ENCODE measurements at places on chromosomes 6 and 20.

DNA sequence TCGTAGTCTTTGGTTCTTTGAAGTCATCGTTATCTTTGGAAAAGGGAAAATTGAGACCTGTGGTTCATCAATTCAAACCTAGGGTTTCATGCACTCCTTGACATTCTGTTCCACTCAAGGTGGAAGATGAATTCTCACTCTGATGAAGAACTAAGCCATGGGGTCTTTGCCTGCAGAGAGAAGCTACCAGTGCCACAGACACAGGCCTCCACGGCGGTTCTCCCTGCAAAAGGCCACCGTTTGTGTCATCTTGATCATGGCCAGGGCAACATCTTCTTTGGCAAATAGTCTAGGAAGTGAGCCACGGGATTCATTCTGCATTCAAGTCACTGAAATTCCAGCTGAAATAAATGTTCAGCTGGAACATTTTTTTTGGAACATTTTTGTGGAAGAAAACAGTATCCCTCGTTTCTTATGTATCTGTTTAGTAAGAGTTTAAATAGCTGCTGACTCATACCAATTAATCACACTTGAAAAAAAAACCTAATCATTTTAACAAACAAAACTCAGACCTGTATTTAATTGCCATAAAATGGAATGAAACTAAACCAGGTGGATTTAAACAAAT, 206.0 kb upstream of the FOXQ1 start:
- peak; percentile 15 for DNase-seq

GRCh38 chr6:163200289-163200688, 214.2 kb upstream of the QKI start:
- DNase-seq = no peak

GRCh38 chr6:17156112-17156921, 54.5 kb downstream of the STMND1 start:
- peak; percentile 58 for DNase-seq

GRCh38 chr6:96683819-96684528, 121.0 kb downstream of the FHL5 start:
- DNase-seq = no peak

DNA sequence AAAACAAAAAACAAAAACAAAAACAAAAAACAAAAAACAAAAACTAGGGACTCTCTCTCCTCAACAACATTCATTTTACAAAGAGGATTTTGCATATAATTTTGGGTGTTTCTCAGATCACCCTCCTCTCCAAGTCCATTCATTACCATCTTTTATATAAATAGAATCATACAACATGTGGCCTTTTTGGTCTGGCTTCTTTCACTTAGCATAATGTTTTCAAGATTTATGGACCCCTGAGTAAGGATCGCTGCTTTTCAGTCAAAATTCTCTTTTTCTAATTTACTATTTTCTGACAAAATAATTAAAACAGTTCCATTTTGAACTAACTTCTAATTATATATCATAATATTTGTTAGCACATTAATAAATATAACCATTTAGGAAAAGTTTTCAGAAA, 94.8 kb downstream of the UBE3D start:
- DNase-seq = no peak

DNA sequence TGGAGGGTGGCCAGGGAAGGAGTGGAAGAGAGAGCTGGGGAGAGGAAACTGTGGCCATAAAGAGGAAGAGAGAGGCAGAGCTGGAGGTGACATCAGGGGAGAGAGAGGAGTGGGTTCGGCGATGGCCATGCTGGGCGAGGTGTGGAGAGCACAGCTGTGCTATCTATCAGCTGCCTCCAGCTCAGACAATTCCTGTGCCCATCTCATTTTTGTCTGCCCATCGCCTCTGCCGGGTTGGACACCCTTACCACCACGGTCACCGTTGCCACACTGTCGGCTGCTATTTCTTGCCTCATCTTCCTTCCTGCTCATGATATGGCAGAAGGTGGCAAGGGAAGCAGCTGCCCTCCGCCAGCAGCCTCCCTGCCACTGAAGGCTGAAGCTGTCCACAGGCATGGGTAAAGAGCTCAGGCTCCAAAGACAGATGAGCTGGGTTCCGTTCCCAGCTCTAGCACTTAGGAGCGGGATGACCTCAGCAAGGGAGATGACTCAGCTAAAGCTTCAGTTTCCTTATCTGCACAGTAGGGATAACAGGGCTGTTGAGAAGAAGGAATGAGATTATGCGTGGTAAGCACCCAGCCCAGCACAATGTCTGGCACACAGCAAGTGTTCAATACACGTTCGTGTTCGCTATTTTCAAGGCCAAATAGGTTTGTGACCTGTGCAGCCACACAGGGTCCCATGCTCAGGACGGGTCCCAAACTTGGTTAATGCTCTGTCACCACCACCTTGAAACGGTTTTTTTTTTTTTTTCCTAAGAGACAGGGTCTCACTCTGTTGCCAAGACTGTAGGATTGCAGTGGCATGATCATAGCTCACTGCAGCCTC, 21.9 kb upstream of the TAF8 start:
- DNase-seq = peak; percentile 43

DNA sequence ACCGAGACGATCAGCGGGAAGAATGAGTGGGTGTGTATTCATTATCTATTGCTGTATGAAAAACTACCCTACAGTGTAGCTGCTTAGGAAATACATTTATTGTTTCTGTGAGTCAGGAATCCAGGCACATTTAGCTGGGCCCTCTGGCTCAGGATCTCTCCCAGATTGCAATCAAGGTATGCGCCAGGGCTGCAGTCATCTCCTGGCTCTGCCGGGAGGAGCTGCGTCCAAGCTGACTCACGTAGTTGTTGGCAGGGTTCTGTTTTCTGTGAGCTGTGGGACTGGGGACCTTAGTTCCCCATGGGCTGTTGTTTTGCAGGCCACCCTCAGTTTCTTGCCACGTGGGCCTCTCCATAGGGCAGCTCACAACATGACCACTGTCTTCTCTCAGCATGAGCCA, 68.2 kb upstream of the FUCA2 start:
- peak; percentile 85 for DNase-seq

DNA sequence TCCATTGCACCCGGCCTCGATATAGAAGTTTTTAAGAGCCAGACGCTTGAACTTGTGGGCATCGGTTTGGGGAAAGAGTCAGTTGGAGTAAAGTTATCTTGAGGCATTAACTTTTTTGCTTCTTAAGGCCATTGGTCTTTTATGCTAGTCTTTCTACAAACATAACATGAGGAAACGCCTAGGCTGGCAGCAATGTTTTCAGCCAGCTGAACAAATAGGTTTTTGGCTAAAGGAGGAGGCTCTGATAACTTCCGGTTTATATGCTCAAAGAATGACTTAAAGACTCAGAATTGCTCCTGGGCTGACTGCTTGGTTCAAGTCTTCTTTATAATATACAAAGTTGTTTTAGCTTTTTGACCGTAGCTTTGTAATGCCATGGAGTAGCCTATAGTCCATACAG, 46.2 kb downstream of the HLA-C start:
- DNase-seq = no peak

DNA sequence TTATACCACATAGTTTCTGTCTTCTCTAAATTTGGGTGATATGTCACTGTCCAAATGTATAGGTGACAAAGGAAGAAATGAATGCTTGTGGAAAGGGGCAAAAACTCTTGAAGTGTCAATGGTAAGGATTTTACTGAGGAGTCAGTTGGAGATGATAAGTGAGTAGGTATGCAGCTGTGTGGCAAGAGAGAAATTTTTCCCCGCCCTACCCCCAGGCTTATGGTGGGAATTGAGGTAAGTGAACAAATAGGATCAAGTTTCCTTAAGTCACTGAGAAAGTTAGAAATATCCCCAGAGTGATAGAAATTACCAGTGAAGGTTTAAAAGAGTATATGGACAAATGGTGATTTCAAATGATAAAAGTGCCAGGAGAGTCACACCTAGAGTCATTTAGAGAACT, 11.8 kb downstream of the DSE start:
- DNase-seq = no peak

GRCh38 chr20:46573788-46574584, 23.5 kb upstream of the OCSTAMP start:
- DNase-seq = no peak

GRCh38 chr6:122702841-122703240, 76.7 kb upstream of the FABP7 start:
- no peak for DNase-seq

DNA sequence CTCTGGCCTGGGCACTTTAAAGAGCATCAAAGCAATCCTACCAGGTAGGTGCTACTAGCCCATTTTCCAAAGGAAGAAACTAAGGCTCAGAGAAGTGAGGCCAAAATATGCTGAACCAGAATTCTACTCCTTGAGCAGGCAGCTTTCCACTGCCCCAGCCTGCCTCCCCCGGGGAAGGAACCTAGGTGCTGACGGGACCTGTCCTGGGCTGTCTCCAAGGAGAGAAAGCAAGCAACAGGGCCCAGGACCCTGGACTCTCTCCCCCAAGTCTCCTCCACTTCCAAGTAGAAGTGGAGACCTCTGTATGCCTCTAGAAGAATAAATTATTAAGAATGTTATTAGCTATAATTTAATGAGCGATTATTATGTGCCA, 159.5 kb downstream of the MRPL14 start:
- DNase-seq = no peak

DNA sequence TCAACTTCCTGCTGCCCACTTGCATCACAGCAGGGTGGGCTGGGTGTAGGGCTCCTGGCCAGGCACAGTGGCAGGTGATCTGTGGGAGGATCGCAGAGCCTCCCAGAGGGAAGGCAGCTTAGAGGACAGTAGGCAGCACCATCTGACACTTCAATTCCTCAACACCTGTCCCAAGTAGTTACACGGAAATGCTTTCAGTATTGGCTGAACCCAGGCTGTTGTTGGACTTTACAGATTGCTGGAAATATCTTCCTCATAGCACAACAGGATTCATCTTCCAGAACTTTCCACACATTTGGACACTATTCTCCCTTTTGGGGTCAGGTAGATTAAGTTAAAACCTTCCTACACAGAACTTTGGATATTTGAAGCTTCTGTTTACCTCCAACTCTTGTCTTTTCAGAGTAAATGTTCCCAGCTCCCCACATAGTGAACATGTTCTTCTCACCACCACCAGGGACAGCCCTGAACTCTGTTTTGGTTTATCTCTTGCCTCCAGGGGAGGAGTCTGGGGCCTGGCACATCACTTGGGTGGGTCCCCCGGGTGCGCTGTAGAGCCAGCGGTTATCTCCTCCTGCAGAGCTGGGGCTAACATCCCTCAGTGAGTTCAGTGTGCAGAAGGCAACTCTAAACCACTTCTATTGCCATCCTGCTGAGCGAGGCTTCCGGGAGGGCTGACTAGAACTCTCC, 3.5 kb upstream of the SLC22A2 start:
- DNase-seq = no peak

- no peak for DNase-seq
Measured at GRCh38 chr20:32315891-32316290, 38.4 kb downstream of the KIF3B start.

- DNase-seq = no peak
Measured at GRCh38 chr6:39666706-39667489, 58.3 kb downstream of the KIF6 start.

DNA sequence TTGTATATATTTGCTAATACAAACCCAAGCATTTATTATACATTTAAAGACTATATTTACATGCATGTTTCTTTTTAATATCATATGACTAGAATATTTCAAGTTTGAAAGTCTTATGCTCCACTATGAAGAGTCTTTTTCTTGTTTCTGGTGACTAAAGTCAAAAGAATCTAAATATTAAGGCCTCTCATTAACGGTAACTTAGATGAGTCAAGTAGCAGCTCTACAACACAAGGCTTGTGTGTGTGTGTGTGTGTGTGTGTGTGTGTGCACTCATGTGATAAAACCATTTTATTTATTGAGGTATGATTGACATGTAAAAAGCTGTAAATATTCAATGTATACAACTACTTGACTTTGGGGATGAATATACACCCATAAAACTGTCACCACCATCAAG, 275.6 kb downstream of the TFAP2B start:
- DNase-seq = no peak

DNA sequence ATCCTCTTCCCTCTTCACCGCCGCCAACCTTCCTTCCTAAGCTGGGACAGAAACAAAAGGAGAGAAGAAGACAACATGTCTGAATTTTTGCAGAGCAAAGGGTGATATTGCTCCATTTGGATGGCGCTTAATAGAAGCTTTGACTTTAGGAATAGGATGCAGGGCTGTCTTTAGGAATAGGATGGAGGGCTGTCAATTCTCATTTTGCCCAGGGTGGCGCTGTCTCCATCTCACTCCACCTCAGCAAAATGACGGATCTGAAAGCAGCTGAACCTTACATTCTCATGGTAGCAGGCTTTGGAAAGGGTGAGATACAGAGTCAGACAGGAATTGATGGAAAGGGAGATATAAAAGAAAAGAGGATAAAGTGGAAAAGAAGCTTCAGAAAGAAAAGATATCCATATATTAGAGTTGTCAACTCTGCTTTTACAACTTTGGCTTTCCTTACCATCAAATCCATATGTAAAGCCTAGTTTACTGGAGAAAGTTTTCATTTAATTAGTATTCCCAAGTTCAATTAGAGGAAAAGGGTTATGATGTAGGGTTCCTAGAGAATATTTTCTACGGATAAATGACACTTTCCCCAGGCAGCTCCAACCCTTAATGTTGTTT, 2.4 kb downstream of the MTCL3 start:
- peak; percentile 64 for DNase-seq

DNA sequence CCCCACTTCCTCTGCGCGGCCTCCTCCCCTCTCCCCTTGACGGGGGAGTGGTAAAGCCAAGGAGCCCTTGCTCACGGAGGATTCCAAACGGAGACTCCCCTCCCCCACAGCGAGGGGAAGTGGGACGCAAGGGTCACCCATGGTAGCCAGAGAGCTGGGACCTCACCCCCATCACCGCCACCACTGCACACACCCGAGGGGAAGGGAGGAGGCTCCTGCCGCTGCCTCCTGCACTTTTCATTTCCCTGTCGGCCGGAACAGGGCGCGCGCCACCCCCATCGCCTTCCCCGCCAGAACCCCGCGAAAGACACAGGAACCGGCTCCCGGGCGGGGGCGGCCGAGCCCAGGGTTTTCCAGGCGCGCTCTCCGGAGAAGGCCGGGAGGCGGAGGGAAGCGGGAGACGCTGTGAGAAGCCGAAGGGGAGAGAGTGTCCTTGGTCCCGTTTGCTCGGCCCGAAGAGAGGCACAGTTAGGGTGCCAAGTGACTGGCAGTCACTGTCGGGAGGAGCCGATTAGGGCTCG, 789 bp downstream of the CCND3 start:
- DNase-seq = peak; percentile 47

DNA sequence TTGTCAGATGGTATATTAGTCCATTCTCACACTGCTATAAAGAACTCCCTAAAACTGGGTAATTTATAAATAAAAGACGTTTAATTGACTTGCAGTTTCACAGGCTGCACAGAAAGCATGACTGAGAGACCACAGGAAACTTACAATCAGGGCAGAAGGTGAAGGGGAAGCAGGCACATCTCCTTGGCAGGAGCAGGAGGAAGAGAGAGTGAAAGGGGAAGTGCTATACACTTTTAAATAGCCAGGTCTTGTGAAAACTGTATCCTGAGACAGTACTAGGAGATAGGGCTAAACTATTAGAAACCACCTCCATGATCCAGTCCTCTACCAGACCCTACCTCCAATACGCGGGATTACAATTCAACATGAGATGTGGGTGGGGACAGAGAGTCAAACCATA, 193.9 kb upstream of the KCNG1 start:
- DNase-seq = no peak

DNA sequence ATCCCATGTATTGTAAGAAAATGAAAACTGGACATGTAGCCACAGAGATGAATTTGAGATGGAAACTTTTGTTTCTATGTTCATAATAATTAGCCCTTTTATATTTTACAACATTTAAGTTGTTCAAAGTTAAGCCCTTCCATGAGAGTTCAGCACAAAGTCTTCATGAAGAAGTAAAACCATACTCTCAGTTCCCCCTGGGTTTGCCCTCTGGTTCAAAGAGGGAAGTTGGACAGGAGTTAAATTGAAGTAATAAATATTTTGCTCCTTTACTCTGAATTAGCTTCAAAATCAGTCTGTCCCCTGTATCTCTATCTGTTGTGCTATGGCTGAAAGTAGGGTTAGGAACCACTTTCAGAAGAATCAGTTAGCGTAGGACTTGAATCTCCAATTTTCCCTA, 31.1 kb downstream of the PHACTR2 start:
- no peak for DNase-seq
